ENCODE measurements at places on chromosomes 7 and 10. TPM values are rescaled to one million over a fixed set of nuclear protein-coding genes. Genes with fewer than 3 reads are reported as not detected.

GRCh38 chr10:37434091-37434490 is 308.7 kb downstream of the ANKRD30A start:
- DNase-seq = no peak

The SLC35G1 gene
- 8.5 TPM for total RNA-seq

GRCh38 chr10:85105614-85106255 is 777.3 kb downstream of the CCSER2 start:
- DNase-seq = no peak

DNA sequence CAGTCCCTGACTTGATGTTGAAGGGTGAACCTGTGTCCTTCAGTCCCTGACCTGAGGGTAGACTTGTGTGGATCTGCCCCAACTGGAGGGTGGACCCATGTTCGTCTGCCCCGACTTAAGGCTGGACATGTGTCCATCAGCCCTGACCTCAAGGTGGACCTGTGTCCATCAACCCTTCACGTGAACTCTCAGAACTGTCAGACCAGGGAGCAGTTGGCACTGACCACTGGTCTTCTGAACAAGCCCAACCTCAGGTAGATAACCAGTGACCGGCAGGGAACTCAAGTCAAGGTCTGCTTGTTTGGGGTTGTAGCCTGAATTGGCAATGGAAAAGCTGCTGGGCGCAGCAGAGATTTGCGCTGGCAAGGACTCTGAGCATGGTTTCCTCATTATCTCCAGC is 96.5 kb downstream of the ADCY1 start:
- DNase-seq = no peak

GRCh38 chr10:122655524-122656307 is 43.9 kb downstream of the C10orf120 start:
- DNase-seq = no peak

- DNase-seq = no peak
Observed at GRCh38 chr10:61923210-61923949, 21.9 kb downstream of the ARID5B start.

- no peak for DNase-seq
Observed at GRCh38 chr10:34469446-34469845, 345.6 kb downstream of the PARD3 start.

The BHLHA15 gene
- not detected for total RNA-seq

- DNase-seq = peak; percentile 76
Observed at GRCh38 chr7:158821171-158822031, 7.9 kb downstream of the ESYT2 start.

GRCh38 chr10:51075043-51075872 is 971 bp downstream of the PRKG1 start:
- DNase-seq = no peak

The CRYGN gene
- total RNA-seq = 0.17 TPM

DNA sequence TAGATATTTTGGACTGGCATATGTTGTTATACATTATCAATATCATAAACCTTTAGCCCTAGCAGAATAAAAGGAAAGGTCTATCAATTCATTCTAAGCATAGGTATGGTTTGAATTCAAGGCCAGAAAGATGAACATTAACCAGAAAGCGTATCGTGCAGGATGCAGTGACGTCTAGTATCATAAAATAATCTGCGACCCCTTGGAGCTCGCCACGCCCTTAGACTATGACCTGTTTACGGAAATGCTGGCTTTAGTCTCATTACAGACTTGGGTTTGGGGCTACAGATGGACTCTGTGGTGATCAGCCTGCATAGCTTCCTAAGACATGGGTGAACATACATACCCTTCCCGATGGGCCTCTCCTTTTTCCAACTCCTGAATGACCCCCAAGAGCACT is 21.5 kb downstream of the INSYN2A start:
- no peak for DNase-seq

- DNase-seq = peak; percentile 42
Observed at GRCh38 chr7:91683823-91684222, 196.7 kb downstream of the MTERF1 start.

DNA sequence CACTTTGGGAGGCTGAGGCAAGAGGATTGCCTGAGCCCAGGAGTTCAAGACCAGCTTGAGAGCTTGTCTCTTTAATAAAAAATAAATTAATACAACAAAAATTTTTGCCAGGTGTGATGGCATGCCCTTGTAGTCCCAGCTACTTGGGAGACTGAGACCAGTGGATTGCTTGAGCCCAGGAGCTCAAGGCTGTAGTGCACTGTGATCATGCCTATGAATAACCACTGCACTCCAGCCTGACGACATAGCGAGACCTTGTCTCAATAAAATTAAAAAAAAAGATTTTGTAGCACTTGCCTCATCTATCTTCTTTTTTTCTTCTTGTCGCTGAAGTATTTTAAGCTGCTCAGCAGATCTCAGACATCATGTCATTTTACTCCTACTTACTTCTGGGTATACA is 26.3 kb downstream of the CREM start:
- DNase-seq = no peak
